ENCODE measurements at places on chromosomes 7 and 10. TPM values are rescaled to one million over a fixed set of nuclear protein-coding genes. Genes with fewer than 3 reads are reported as not detected.

The PAPOLB gene
- 0.05 TPM for total RNA-seq

The JAZF1 gene
- 17.8 TPM for total RNA-seq

The CALML3 gene
- total RNA-seq = not detected

The NPC1L1 gene
- total RNA-seq = 16.4 TPM

The ANKRD61 gene
- not detected for total RNA-seq

The FAM25C gene
- not detected for total RNA-seq

The CPEB3 gene
- total RNA-seq = 8.4 TPM
